ENCODE measurements at places on chromosomes 6 and 20.

- no peak for DNase-seq
These were observed 7.6 kb downstream of the HLA-A start for GRCh38 chr6:29949934-29950333.

GRCh38 chr20:59661621-59662020 lies 57.3 kb downstream of the PHACTR3 start:
- DNase-seq, result no peak

- DNase-seq, result no peak
These were observed 314.2 kb downstream of the CDC5L start for GRCh38 chr6:44701637-44702101.

GRCh38 chr6:13946506-13946905 lies 21.8 kb downstream of the RNF182 start:
- no peak for DNase-seq

DNA sequence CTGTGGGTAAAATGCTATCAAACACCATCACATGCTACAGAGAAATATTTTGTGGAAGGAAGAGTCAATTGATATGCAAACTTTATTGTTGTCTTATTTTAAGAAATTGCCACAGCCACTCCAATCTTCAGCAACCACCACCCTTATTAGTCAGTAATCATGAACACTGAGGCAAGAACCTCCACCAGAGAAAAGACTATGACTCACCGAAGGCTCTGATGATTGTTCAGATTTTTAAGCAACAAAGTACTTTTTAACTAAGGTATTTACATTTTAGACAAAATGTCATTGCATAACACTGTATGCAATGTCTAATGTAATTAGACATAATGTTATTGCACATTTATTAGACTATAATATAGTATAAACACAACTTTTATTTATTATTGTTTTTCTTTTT lies 26.2 kb upstream of the MMP24 start:
- DNase-seq, result no peak

DNA sequence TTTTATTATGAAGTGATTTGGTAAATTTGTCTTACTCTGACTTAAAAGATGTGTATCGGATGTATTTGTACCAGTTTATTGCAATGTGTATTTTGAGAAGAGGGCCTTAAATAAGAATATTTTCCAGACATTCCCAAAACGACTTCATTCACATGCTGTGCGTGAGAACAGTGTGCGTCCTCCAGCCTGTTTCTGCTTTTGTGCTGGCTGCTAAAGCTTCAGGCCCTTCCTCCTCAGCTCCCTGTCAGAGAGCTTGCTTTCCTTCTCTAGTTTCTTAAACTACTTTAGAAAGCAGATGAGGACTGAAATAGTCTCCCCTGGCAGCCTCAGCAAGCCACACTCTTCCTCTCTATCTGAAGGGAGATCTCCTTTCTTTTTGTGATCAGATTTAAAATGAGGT lies 157.8 kb downstream of the SAMD5 start:
- no peak for DNase-seq

- no peak for DNase-seq
These were observed 615.7 kb upstream of the CITED2 start for GRCh38 chr6:139990026-139990686.

GRCh38 chr20:19211661-19212468 lies 577 bp upstream of the SLC24A3 start:
- DNase-seq, result no peak

DNA sequence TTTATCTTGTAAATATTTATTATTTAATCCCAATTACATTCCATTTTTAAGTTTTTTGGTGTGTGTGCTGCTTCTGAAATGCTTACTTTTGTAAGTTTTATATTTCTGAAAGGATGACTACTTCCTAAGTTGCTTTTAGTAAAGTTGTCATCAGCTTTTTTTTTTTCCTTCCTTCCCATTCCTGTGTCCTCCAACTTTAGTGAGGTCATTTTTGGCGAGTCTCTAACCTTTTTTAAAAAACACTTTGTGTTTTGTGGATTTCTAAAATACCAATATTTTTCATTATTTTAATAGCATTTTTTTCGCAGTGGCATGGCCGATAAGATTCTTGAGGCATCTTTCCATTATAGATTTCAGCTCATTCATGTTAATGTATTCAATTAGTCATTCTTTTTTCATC lies 30.9 kb downstream of the FIG4 start:
- DNase-seq, result no peak

GRCh38 chr6:39083231-39083634 lies 31.8 kb downstream of the SAYSD1 start:
- no peak for DNase-seq

GRCh38 chr6:77462359-77463307 lies 658 bp downstream of the HTR1B start:
- no peak for DNase-seq

DNA sequence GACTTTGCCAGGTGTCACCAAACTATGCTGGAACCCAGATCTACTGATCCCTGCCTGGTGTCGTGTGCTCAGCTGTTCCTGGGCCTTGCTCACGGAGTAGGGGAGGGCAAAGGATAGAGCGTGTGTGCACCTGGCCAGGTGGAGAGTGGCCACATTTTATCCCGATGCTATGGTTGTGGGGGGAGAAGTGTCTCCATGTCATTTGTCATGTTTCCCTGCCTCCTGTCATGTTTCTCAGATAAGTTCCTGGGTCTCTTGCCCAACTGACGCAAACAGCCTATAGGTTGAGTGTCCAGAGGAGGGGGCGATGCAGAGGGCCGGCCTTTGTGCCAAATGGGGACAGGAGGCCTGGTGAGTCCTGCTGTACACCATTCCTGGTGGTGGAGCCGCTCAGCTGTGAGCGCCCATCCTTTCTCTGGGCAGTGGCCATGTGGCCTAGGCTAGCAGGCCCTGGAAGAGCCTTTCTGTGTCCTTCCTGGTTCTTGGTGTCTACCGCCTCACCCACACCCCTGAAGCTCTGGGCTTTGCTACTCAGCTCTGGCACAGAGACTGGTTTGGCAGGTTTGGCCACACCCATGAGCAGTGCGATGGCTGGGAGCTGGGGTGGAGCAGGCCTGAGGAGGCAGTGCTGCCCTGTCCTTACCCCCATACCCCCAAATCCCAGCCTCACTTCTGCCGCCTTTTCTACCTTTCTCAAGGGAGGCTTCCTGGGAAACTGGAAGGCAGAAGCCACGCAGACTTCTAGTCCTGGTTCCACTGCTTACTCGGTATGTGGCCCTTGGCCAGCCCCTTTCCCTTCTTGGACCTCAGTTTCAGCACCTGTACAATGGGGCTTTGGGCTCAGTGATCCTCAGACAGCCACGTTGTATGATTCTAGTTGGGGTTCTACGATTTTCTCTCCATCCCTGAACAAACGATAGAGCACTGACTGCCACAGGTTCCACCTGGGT lies 32.3 kb upstream of the EPB41L1 start:
- DNase-seq, result no peak

DNA sequence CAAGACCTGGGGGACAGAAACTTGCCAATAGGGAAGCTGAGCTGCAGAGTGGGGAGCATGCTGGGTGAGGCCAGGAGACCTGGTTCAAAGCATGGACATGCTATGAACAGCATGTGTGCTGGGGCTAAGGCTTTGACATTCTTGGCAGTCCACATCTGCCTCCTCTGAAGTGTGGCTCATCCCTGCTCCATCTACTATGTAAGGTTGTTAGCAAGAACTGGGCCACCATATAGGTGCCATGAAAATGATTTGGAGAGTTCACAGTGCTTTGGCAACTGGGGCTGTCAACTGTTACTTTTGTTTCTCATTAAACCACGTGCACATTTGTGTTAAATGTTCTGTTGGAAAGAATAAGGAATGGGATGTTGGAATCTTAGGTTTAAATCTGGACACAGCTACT lies 311.1 kb downstream of the CDC5L start:
- DNase-seq, result no peak

- DNase-seq, result no peak
These were observed 155.7 kb downstream of the AKAP7 start for GRCh38 chr6:131290955-131291354.

DNA sequence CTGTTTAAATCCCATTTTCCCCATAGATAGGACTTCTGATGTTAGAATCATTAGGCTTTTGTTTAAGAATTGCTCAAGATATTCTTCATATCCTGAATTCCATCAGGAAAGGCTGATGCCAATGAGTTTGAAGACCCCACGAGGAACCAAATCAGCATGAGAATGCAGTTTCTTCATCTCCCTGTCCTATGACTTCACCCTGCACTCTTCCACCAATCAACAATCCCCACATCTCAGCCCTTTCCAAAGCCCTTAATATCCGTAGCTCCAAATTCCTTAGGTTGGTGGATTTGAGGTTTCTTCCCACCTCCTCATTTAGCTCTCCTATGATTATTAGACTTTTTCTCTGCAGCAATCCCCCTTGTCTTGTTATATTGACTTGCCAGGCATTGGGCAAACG lies 88.3 kb upstream of the PRND start:
- no peak for DNase-seq

DNA sequence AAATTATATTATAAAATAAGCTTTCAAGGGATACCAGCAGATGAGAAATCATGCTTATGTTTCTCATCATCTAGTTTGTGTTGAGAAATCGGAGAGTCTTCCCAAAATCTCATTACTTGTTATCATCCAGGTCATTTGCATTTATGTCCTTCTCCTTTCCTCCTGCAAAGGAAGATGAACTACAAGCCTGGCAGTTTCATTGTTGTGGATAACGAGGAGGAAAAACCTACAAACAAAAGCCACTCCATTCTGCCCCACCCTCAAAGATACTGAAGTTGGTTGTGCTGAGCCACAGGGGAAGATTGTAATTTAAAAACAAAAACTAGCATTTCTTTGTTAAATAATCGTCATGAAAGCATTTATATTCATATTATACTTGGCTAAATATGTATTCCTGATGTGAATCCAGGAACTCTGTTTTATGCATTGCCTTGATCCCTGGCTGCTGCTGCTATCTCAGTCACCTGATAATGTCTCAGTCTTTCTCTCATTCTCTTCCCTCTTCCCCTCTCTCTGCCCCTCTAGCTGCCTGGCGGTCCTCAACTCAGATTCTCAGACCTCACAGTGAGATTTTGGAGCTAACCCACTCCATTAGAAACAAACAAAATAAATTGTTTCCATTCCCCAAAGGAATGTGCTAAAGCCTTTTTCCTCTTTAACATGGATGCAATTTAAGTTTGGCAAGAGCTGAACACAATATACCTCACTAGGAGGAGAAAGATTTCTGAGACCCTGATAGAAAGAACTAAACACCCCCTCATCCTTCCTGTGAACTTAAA lies 185.3 kb downstream of the ADAT2 start:
- no peak for DNase-seq

GRCh38 chr6:3841711-3842565 lies 7.2 kb upstream of the FAM50B start:
- no peak for DNase-seq

DNA sequence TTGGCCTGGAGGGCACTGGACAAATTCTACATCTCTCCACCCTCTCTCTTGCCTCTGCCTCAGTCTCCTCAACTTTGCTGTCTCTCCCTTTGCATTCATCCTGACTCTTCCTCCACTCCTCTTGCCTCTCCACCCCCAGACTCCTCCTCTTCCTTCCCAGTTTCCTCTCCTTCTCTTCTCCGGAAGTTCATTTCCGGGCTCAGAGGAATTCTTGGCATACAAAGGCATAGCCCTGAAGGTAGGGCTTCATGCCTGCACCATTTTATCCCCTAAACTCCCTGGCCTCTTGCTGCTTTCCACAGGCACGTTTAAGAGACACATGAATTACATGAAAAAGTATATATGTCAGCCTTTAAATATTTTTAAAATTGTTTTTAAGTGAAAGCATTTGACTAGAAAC lies 10.6 kb downstream of the BFSP1 start:
- no peak for DNase-seq

DNA sequence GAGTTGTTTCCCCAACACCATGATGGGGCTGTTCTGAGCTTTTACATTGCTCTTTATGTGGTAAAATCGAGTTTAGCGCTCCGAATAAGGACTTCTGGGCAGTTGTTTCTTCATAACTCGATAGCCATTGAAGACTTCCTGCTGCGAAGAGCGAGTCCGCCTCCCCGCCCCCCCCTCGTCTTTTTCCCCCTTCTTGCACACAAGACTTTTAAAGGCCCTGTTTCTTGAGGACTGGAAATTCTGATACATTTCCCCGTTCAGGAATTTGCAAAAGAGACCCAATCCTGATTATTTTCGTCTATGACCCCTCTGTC lies 1.5 kb upstream of the CITED2 start:
- DNase-seq, result no peak

DNA sequence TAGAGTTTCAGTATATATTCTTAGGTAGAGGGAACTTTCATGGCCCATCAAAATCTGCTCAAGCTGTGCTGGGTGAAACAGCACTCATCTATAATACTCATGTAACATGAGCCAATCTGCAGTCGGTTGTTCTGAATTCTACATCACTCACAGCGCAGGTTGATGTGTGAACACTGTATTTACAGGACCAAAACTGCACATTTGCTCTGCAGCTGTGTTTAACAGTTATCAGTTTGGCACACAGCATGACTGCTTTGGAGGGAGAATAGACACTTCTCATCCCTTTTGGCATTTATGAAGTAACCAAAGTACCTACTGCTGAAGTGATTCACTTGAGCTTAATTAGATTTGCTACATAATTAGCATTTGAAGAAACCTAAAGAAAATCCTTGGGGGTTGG lies 225.1 kb downstream of the BCKDHB start:
- no peak for DNase-seq

GRCh38 chr20:60009318-60009717 lies 51.1 kb downstream of the CDH26 start:
- DNase-seq, result no peak

GRCh38 chr6:131807644-131808459 lies at the start of gene ENPP1:
Gene ENPP1, plus strand, starts transcription at chr6:131808020. Its CDS starts 16 bp downstream, at chr6:131808036.
- no peak for DNase-seq

DNA sequence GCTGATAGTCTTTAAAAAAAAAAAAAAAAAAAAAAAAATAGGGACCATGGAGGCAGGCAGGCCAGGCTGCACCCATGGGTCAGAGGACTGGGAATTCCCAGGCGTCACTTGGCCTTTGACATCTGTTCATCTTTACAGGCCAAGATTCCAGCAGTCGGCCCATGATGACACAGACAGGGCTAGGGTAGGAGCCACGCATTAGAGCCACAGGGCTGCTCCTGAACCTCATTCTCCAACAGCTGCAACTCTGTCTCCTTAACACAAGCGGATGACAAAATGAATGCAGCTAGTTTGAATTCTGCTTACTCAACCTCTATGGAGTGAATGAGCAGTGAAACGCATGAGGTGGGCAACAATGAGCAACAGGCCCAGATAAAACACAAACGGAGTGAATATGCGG lies 126.4 kb downstream of the LY86 start:
- DNase-seq, result no peak

GRCh38 chr6:166354143-166354542 lies 11.8 kb upstream of the SFT2D1 start:
- no peak for DNase-seq

- DNase-seq, result no peak
These were observed 4.5 kb downstream of the BCAS4 start for GRCh38 chr20:50799176-50799889.

GRCh38 chr6:153997221-153997620 lies 41.8 kb upstream of the OPRM1 start:
- DNase-seq, result no peak

Measured in esophagus squamous epithelium (tissue), 5 donors.